ENCODE measurements at places on chromosomes 13 and 19.

- no peak overlapping the region for H3K27ac ChIP-seq
- no peaks in the 10 kb centered on the region for H3K4me1 ChIP-seq
- peak overlapping the region; percentile 94 for H3K4me3 ChIP-seq
- DNase-seq: no peak
- no peaks in the 10 kb centered on the region for H3K27me3 ChIP-seq
Measured at GRCh38 chr13:37059848-37060192, 332 bp upstream of the SUPT20H start.

DNA sequence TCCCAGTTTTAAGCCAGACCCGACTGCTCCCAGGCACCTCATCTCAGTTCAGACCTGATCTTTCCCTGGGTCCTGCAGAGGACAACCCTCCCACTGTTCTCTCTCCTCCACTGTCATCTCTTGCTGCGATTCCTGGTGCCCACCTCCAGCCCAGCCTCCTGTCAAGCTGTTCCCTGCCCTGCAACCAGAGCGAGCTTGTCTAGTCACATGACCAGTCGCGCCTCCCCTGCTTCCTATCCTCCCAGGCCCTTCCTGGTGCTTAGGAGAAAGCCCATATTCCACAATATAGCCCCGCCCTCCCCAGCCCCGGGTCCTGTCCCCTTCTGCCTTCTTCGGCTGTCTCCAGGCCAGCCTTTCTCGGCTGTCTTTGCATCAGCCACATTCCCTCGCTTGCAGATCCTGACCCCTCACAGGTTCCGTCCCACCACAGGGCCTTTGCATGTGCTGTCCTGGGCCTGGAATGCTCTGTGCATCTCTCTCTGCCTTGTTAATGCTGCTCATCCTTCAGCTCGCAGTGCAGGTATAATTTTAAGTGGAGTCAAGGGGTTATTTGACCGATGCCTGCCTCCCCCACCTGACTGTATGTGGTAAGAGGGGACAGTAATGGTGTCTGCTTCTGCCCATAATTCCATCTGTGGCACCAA is 88.8 kb downstream of the IER2 start:
- H3K4me1 ChIP-seq: no peaks in the 10 kb centered on the region
- no peaks in the 10 kb centered on the region for H3K27me3 ChIP-seq
- no peak for DNase-seq
- no peak overlapping the region for H3K4me3 ChIP-seq

DNA sequence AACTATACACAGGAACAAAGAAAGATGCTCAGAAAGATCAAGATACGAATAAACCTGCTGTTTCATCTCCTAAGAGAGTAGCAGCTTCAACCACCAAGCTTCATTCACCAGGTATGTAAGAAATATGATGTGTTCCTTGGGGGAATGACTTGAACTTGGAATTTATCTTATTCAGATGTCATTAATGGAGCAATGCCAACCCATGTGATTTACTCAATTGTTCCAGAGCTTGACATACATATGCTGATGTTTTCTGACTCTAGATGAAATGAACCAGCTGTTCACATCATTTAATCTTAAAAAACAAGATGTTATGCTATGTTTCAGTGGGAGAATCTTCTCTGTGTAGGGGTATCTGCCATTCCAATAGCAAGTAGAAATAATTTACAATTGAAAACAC is 270.9 kb downstream of the SLC7A1 start:
- H3K4me3 ChIP-seq: no peak overlapping the region
- no peaks in the 10 kb centered on the region for H3K36me3 ChIP-seq
- no peaks in the 10 kb centered on the region for H3K27me3 ChIP-seq
- DNase-seq: no peak

DNA sequence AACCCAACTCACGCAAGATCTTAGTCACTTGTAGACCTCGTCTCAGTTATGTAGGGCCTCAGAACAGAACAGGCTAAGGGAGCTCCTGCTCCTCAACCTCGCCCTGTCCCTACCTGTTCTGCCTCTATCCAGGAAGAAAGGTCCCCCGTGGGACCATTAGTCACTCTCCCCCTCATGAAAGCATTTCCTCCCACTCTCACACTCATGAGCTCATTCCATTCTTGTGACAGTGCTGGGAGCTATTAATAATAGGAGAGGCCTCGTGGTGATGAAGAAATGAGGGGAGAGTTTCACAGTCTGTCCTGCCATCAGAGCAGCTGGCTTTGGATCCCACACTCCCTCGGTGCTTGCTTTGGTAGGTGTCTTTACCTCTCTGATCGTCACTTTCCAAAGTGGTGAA is 10.2 kb downstream of the PPP2R1A start:
- H3K4me3 ChIP-seq: no peak overlapping the region
- no peaks in the 10 kb centered on the region for H3K4me1 ChIP-seq
- H3K27me3 ChIP-seq: no peaks in the 10 kb centered on the region
- H3K27ac ChIP-seq: no peak overlapping the region

- H3K4me3 ChIP-seq: peak within 1 kb of the TSS; percentile 88
- DNase-seq: peak; percentile 93
- H3K36me3 ChIP-seq: peaks cover 4% of the 10 kb centered on the region
- no peak within 1 kb of the TSS for H3K27ac ChIP-seq
- H3K27me3 ChIP-seq: no peaks in the 10 kb centered on the region
Measured at GRCh38 chr19:44499962-44500949, at the start of gene ZNF180. TSS of gene ZNF180 (minus strand) at chr19:44500522. CDS start at chr19:44497334, 3,188 bp downstream.

DNA sequence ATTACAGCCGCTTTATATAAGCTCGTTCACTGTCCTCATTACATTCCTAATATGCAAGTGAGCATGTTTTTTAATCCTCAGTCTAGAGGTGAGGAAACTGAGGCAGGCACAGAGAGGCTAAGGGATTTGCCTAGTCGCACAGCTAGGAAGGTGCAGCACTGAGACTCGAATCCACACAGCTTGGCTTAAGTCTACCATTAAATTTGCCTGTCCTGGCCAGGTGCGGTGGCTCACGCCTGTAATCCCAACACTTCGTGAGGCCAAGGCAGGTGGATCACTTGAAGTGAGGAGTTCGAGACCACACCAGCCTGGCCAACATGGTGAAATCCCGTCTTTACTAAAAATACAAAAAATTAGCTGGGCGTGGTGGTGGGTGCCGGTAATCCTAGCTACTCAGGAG is 8.0 kb downstream of the RPS16 start:
- H3K27me3 ChIP-seq: no peaks in the 10 kb centered on the region
- H3K27ac ChIP-seq: no peak overlapping the region
- peaks cover 24% of the 10 kb centered on the region for H3K36me3 ChIP-seq
- no peak for DNase-seq

- H3K36me3 ChIP-seq: no peaks in the 10 kb centered on the region
- no peaks in the 10 kb centered on the region for H3K4me1 ChIP-seq
- no peak overlapping the region for H3K4me3 ChIP-seq
- H3K27ac ChIP-seq: no peak overlapping the region
- no peak for DNase-seq
Measured at GRCh38 chr19:15841875-15842569, 26.6 kb upstream of the OR10H1 start.

GRCh38 chr13:110023729-110024644 is 237.6 kb upstream of the IRS2 start:
- no peaks in the 10 kb centered on the region for H3K36me3 ChIP-seq
- DNase-seq: no peak
- H3K4me1 ChIP-seq: no peaks in the 10 kb centered on the region
- H3K27ac ChIP-seq: no peak overlapping the region
- H3K4me3 ChIP-seq: no peak overlapping the region

DNA sequence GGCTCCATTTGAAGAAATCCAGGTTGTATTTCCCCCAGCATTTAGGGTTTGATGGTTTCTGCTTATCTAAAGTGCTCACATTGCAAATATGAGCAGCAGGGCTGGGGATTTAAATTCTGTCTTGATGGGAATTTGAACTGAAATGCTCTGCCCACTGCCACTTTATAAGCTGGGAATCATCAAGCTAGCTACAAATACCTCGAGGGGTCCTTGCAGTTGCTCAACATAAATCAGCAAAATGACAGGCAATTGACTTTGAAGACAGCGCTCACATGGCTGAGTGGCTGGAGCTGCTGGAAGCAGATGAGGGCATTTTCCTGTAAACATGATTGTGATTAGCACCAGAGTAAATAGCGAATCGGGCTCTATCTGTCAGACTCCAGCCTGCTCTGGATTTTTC is 39.4 kb upstream of the MEDAG start:
- no peak for DNase-seq
- peaks cover 15% of the 10 kb centered on the region for H3K4me1 ChIP-seq
- peaks cover 4% of the 10 kb centered on the region for H3K27me3 ChIP-seq
- H3K4me3 ChIP-seq: no peak overlapping the region

- H3K27ac ChIP-seq: no peak overlapping the region
- no peak overlapping the region for H3K4me3 ChIP-seq
- peaks cover 2% of the 10 kb centered on the region for H3K4me1 ChIP-seq
- no peaks in the 10 kb centered on the region for H3K36me3 ChIP-seq
- DNase-seq: no peak
- no peaks in the 10 kb centered on the region for H3K27me3 ChIP-seq
Measured at GRCh38 chr19:41174297-41174928, 18.6 kb upstream of the CYP2S1 start.

DNA sequence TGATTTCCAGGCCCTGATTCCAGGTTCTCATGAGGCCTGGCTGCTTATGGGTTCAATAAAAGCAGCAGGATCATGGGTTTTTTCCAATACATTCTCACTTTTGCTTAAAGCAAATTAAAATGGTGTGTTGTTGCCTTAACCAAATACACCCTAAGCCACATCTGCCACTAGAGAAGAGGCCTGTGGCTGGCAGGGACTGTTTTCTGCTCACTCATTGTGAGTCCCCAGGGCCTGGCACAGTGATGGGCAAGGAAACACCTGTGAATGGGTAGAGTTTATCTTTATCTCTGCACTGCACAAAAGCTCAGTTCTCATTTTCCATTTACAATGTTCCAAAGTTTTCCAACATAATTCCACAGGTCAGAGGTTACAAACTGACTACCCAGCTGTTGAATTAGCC is 726.0 kb downstream of the UQCRFS1 start:
- no peak overlapping the region for H3K4me3 ChIP-seq
- no peaks in the 10 kb centered on the region for H3K27me3 ChIP-seq
- no peaks in the 10 kb centered on the region for H3K36me3 ChIP-seq
- H3K4me1 ChIP-seq: no peaks in the 10 kb centered on the region
- no peak for DNase-seq
- no peak overlapping the region for H3K27ac ChIP-seq

DNA sequence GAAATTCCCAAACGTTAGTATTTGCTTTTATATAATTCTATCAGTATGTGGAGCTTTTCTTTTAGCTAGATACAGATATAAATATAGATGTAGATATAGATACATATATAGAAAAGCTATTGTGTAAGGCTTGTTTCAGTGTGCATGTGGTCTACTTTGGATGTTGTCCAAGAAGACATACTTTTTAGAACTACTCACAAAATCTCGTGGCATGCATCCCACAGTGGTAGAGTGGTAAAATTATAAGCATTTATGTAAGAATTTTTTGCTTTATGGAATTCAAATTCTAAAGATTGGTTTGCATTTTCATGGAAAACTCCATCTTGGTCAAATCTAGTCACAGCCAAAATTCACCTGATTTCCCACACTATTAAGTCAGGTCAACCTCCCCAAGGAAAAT is 880.4 kb downstream of the EFNB2 start:
- no peaks in the 10 kb centered on the region for H3K4me1 ChIP-seq
- H3K4me3 ChIP-seq: no peak overlapping the region
- H3K27ac ChIP-seq: no peak overlapping the region

- no peaks in the 10 kb centered on the region for H3K4me1 ChIP-seq
- no peak within 1 kb of the TSS for H3K27ac ChIP-seq
- DNase-seq: no peak
- H3K36me3 ChIP-seq: no peaks in the 10 kb centered on the region
Measured at GRCh38 chr19:47713046-47714021, at the start of gene EHD2. TSS of gene EHD2 (plus strand) at chr19:47713422. CDS start at chr19:47716613, 3,191 bp downstream.

DNA sequence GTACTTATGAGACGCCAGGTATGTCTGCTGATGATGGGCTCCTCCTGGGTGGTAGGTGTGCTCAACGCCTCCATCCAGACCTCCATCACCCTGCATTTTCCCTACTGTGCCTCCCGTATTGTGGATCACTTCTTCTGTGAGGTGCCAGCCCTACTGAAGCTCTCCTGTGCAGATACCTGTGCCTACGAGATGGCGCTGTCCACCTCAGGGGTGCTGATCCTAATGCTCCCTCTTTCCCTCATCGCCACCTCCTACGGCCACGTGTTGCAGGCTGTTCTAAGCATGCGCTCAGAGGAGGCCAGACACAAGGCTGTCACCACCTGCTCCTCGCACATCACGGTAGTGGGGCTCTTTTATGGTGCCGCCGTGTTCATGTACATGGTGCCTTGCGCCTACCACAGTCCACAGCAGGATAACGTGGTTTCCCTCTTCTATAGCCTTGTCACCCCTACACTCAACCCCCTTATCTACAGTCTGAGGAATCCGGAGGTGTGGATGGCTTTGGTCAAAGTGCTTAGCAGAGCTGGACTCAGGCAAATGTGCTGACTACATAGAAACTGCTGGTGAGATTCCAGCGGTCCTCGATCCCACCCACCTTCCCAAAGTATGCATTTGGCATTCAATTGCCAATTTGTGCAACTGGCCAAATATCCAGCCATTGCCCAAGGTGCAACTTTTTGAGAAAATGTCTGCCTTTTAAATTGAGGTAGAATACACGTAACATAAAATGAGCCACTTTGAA is 10.2 kb downstream of the OR2Z1 start:
- H3K27ac ChIP-seq: no peak overlapping the region
- no peak for DNase-seq
- H3K36me3 ChIP-seq: no peaks in the 10 kb centered on the region
- H3K4me1 ChIP-seq: no peaks in the 10 kb centered on the region

DNA sequence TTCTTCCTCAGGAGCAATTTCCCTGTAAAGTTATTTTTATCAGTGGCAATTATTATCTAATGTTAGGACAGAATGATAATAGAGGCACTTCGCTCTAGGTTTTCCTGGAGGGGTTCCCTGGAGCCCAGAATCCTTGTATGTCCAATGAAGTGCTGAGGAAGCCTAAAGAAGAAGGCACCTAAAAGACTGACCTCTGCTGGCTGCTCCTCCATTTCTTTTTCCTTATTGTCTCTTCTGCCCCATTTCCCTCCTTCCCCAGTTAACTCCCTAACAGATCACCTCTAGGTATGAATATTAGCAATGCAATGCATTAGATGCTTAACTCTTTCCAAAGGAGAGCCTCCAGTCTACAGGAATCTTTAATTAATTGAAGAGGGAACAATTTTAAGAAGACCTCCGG is 985.4 kb downstream of the DIAPH3 start:
- no peaks in the 10 kb centered on the region for H3K36me3 ChIP-seq
- no peak overlapping the region for H3K27ac ChIP-seq
- no peaks in the 10 kb centered on the region for H3K27me3 ChIP-seq

- H3K36me3 ChIP-seq: no peaks in the 10 kb centered on the region
- no peaks in the 10 kb centered on the region for H3K27me3 ChIP-seq
- no peak overlapping the region for H3K4me3 ChIP-seq
- H3K4me1 ChIP-seq: no peaks in the 10 kb centered on the region
- no peak overlapping the region for H3K27ac ChIP-seq
- no peak for DNase-seq
Measured at GRCh38 chr13:30998136-30999088, 66.0 kb downstream of the TEX26 start.

DNA sequence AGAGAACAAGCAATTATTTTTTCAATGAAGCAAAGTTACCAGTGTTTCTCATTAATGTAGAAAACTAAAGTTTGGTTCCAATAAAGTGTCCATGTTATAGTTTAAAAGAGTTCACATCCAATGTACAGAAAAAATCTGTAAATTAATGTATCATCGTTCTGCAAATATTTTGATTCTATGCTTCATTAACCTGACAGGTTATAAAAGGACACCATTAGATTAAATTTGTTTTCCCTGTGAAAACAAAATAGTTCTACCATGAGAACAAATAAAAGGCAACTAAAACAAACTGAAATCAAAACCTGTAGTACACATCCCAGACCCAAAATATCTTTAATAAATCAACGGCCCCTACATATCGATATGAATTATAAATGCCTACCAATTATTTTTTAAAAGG is 85.1 kb downstream of the ABCC4 start:
- H3K27me3 ChIP-seq: no peaks in the 10 kb centered on the region
- no peaks in the 10 kb centered on the region for H3K4me1 ChIP-seq
- H3K27ac ChIP-seq: no peak overlapping the region
